ENCODE measurements at places on chromosomes 7 and 10. TPM values are rescaled to one million over a fixed set of nuclear protein-coding genes. Genes with fewer than 3 reads are reported as not detected.

The SPDYE1 gene
- not detected for total RNA-seq

The LRRN3 gene
- 0.18 TPM for total RNA-seq

The AKR1C8 gene
- not detected for total RNA-seq

The PKD2L1 gene
- not detected for total RNA-seq

The GARIN1A gene
- total RNA-seq, result under 0.01 TPM

The PYROXD2 gene
- total RNA-seq, result 9.7 TPM

The TFR2 gene
- 4.5 TPM for total RNA-seq

The CCZ1 gene
- total RNA-seq, result 33.0 TPM

Data from cardiac atrium fibroblast (primary cell).